Right lung (tissue), 10 donors: ENCODE measurements at places on chromosomes 16 and 17. TPM values are rescaled to one million over a fixed set of nuclear protein-coding genes. Genes with fewer than 3 reads are reported as not detected.
A peak's percentile ranks its signal among the peaks of the same experiment; 100 is the strongest.

GRCh38 chr17:15261258-15261801 is 3.8 kb downstream of the PMP22 start:
- DNase-seq, result peak; percentile 60

DNA sequence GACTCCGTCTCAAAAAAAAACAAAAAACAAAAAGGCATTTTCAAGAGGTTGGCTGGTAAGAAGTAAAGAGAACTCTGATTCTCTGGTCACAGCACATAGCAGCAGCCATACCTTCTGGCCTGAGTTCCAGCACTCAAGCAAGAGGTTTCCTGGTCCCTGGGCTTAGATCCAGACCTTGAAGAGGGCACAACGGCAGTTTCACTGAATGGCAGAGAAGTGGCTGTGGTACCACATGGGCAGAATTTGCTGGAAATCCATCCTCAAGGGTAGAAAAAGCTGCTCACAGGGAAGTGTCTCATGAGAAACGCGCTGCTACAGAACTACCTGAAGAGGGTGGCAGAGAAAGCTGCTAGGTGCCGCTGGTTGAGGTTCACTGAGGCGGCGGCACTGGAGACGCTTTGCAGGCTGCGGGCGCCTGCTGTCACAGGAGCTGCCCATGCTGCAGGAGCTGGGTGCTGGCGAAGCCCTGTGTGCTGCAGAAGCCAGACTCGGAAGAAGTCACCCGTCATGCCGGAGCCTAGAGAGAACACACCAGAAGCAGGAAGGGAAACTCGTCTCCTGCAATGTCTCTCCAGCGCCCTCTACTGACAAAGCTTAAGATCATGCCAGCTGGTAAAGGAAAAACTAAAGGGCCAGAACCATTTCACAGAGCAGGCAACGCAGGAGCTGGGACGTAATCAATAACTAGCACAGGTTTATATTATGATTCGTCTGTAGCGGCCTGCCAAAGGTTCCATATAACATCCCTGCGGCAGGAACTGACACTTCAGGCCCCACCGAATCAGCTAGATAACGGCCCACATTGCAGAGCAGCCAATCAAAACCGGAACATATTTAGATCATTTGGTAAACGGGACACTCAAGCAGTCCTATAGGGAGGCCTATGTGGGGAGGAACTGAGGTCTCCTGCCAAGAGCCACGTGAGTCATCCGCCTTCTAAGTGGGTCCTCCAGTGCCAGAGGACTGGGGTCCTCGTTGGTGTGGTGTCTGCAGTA is 5.4 kb upstream of the ZNF213 start:
- DNase-seq, result peak; percentile 79

DNA sequence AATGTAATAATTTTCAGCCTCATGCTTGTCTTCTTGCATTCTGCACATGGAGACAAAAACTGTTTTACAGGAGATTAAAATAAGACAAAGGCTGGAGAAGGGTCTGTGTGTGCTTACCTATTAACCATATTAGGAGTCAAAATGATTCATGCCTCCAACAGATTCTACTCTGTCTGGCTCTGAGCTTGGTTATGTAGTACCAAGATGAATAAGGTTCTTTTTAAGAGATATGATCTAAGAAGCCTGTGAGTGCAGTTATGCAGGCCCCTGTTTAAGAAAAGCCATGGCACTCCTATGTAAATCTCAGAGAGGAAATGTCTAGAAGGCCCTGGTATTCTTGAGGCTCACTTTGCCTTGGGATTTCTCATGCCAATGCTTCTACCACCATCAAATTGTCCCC is 486.6 kb upstream of the CDH11 start:
- DNase-seq, result no peak

DNA sequence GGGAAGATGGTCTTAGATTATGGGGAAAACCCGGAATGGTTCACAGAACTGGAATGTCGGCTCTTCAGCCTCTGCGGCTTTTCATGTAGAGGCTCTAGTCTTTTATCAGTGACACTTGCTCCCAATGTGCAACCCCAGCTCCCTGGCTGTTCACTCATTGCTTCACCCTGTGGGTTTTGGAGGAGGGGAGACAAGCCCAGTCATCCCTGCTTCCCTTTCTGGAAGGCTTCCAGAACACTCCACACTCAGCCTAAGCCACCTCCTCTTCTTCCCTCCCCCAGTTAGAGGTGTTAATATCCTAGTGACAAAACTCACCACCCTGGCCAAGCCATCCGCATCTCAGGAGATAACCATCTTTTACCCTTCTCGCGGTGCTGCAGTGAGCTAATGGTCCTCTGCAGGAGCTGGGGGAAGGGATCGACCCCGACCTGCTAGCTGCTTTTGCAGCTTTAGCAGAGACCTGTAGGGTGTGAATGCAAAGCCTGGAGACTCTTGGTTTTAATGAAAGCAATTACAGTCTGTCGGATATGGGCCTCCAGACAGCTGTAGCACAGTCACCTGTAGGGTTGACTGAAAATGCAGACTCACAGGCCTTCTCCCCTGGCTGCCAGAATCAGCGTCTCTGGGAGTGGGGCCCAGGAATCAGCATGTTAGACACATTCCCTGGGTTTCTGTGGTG is 24.3 kb upstream of the LASP1NB start:
- DNase-seq, result no peak

GRCh38 chr17:47878203-47879027 is 17.6 kb upstream of the SP2 start:
- no peak for DNase-seq

DNA sequence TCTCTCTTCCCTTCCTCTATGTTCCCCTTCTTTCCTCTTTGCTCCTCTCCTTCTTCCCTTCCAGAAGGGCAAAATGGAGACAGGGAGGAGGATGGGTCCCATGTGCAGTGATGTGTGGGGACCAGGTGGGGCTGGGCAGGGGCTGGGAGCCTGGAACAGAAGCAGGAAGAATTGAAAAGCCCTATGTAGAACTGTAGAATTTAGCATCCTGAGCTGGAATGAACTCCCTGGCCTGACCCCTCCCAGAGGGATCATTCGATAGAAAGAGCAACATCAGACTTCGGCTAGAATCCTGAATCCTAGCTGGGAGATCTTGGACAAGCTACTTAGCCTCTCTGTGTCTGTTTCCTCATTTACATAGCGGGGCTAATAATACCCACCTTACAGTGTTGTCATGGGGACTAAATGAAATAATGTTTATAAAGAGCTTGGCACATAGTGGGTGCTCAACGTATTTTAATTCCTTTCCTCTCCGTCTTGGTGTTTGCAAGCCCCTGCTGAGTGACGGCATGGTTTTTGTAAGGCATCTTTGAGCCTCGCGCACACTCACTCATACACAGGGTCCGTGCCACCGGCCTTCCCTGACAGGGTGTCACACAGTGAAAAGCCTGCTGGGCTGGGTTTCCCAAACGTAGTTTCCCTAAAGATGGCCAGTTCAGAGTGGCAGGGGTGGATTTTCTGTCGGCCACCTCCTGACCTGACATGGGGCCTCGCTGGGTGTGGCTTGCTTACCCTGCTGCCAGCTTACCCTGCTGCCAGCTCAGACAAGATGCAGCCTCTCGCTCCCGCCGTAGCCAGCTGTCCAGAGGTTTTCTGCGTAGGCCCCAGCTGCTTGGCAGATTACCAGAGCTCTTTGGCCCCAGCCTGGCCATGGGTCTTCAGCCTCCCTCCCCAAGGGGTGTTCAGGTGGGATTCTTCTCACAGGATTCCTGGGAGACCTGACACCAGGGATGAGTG is 6.1 kb upstream of the ARHGAP23 start:
- DNase-seq, result no peak

DNA sequence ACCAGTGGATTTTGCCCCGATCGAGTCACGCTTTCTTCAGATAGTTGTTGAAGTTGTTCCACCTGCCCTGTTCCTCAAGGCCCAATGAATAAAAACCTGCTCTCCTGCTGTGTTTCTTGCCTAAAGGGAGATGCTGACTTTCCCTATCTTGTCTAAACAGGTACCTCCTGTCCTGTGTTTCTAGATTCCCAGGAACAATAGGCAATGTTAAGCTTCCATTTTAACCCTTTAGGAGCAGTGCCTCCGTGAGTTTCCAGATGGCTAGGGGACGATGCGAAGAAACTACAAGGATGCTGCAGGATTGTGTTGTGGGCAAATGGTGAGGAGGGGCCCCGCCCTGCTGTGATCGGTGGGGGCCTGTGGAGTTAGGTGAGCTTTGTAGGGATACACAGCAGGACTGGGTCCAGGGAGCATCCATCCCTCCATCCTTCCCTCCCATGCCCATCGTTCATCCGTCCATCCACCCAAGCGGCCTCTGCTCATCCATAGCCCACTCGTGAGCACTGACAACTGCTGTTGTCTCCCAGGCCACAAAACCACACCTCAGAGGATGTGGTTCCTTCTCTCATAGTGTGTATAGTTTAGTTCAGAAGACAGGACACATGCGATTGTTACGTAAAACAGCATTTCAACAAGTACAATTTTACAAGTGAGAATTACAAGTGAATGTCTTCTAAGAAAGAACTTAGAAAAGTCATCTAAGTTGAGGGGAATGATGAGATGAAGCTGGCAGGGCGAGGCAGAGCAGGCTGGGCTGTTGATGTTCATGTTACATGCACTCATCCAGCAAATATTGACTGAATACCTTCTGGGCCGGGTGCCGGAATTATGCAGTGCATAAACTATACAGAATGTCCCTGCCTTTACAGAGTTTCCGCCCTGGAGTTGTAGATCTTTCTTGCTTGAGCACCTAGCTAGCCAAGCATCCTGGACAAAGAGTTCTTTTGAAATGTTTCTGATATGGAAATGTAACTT is 5.2 kb downstream of the ARSG start:
- DNase-seq, result no peak

DNA sequence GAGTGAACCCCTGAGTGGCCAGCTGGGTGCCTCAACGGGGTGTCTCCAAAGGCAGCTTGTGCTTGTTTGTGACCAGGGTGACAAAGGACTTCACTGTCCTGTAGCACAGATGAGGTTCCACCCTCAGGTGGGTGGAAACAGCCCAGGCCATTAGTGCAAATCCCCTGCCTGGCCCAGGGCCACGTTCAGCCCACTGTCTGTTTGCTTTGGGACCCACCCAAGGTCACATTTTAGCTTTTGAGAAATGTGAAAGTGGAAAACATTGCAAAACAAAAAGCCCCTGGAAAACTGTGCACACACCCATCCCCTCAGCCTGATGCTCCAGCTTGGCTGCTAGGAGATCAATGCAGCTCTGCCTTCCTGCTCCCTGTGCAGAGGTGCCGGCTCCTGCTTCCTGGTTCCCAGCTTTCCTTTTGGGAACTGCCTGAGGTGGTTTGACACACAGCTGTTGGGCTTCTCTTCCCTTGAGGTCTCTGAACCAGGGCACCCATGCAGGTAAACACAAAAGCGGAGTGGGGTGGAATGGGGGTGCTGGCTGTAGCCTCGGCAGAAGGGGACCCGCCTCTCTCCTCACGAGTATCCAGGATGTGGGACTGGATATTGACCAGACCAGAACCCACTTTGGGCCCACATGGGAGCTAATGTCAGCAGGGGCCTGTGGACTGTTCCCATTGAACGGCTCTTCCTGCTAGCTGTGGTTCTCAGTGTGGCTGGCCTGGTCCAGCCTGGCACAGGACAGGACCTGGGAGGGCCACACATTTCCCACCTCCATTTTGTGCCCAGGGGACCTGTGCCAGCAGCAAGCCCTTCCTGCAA is 7.9 kb upstream of the SPHK1 start:
- no peak for DNase-seq

DNA sequence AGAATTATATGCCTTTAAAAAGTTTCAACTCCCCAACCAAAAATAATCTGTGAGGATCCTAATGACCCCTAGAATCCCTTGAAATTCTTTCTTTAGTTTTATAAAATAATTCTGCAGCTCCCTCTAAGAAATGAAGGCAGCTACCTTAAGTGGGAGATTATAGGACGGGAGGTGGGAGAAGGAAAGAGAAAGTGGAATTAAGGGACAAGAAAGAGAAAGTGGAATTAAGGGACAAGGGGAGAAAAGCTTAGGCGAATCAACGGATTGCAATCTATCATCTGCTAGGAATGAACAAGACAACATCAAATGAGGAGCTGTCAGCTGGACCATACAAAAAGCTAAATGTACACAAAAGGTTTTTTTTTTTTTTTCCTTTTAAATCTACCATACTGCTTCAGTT is 262.0 kb downstream of the ZFHX3 start:
- no peak for DNase-seq

DNA sequence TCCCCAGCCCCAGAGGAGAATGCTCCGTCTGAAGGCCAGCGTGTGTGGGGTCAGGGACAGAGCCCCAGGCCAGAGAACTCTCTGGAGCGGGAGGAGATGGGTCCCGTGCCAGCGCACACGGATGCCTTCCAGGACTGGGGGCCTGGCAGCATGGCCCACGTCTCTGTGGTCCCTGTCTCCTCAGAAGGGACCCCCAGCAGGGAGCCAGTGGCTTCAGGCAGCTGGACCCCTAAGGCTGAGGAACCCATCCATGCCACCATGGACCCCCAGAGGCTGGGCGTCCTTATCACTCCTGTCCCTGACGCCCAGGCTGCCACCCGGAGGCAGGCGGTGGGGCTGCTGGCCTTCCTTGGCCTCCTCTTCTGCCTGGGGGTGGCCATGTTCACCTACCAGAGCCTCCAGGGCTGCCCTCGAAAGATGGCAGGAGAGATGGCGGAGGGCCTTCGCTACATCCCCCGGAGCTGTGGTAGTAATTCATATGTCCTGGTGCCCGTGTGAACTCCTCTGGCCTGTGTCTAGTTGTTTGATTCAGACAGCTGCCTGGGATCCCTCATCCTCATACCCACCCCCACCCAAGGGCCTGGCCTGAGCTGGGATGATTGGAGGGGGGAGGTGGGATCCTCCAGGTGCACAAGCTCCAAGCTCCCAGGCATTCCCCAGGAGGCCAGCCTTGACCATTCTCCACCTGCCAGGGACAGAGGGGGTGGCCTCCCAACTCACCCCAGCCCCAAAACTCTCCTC is 10.4 kb downstream of the CX3CL1 start:
- DNase-seq, result no peak

DNA sequence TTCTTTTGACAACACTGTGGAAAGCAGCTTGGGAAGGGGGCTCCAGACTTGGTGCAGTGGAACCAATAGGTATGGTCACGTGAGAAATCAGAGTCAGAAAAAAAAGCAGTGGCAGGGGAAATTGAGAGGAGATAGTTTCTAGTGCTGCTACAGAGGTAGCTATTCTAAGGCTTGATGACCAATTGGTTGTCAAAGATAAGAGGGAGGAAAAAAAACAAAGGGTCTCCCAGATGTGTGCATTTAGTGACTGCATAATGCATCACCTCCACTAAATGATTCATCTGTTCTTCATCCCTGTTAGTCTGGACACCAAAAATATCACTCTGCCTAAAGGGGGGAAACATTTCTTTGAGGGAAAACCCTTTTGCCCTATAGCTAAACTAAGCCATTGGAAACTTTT is 56.5 kb downstream of the PIGL start:
- DNase-seq, result no peak

- DNase-seq, result no peak
These were observed 18.7 kb upstream of the DHX8 start for GRCh38 chr17:43465049-43465448.

GRCh38 chr17:44777394-44778348 is 18.9 kb downstream of the ADAM11 start:
- DNase-seq, result no peak

- DNase-seq, result peak; percentile 86
These were observed 1.4 kb upstream of the HES7 start for GRCh38 chr17:8125154-8125946.

GRCh38 chr16:69190598-69190997 is 3.6 kb downstream of the SNTB2 start:
- DNase-seq, result no peak

- DNase-seq, result no peak
These were observed 4.7 kb upstream of the TGFB1I1 start for GRCh38 chr16:31467151-31467773.

GRCh38 chr16:15482068-15482747 is 47.8 kb downstream of the BMERB1 start:
- DNase-seq, result peak; percentile 24

Gene ACSM2A
- 0.19 TPM for polyA plus RNA-seq

Gene KIF1C
- 80.4 TPM for polyA plus RNA-seq

Gene MPO
- polyA plus RNA-seq, result 12.6 TPM

Gene APOH
- 1.6 TPM for polyA plus RNA-seq

Gene MAPT
- 4.6 TPM for polyA plus RNA-seq
